ENCODE measurements at places on chromosomes 11 and 22.

GRCh38 chr11:35089666-35090065 is 49.3 kb upstream of the CD44 start:
- DNase-seq, result no peak

DNA sequence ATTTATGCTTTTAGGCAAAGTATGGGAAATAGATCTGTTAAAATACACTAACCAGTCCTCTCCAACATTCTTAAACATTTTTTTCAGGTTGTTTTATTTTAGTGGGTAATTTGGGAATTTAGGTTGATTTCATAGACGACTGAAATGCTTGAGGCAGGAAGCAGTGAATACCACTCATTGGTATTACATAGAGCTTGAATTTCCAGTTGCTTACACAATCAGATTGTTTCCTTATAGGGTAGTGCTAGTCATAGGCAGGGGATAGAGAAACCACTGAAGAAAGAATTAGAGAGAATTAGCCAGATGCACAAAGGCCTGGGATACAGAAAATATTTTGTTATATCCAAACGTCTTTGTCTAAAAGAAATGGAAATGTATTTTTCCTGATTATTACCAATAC is 23.9 kb upstream of the LYVE1 start:
- no peak for DNase-seq

- DNase-seq, result no peak
Observed at GRCh38 chr22:35124691-35125219, 58.8 kb downstream of the ISX start.

DNA sequence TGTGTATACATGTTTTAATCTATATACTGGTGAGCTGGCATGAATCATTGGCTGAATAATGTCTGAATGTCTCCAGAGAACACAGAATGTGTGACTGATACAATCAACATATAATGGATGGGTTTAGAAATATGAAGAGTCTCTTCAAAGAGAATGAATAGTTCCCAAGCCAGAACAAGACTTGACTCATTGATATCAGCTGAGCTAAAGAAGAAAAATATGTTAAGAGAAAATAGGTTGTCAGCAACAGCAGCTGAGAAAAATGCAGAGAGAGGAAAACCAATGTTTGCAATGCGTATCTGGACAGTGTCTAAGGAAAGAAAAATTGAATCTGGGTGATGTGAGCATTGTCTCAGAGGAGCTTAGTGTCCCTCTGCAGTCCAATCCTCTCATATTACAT is 1281.8 kb upstream of the TENM4 start:
- no peak for DNase-seq

GRCh38 chr11:19557720-19558140 is 154.9 kb upstream of the NAV2 start:
- peak; percentile 82 for DNase-seq

DNA sequence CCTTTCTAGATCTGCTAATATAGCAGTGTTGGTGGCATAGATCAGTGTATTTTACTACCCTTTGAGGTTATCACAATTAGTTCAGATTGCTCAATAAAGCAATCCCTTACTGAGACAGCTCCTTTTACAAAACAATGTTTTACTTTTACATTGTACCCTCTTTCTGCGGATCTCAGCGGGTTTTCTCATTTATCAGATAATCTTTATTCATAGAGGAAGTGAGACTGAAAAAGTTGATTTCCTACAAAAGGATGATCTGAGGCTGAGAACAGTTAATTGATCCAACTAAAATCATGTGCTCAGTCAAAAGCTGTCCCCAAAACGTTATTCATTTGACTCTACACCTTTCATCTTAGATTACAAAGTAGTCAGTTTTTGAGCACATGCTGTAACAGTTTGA is 2319.9 kb downstream of the LRRC4C start:
- DNase-seq, result no peak

DNA sequence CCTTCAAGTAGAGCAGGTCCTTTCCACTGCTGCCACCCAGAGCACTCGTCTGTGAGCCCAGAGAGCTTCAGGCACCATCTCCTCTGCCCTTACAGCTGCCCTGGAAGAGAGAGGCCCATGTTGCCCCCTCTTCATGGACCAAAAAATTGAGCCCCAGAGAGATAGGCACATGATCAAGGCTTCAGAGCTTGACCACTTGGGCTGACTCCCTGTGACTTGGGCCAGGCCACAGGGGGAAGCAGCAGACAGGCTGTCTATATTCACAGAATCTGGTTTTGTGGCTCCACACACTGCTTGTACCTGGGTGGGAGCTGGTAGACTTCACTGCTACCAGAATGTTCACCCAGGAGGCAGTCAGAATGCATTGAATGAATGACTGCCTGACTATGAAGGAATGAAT is 58.2 kb downstream of the SMIM38 start:
- DNase-seq, result no peak

DNA sequence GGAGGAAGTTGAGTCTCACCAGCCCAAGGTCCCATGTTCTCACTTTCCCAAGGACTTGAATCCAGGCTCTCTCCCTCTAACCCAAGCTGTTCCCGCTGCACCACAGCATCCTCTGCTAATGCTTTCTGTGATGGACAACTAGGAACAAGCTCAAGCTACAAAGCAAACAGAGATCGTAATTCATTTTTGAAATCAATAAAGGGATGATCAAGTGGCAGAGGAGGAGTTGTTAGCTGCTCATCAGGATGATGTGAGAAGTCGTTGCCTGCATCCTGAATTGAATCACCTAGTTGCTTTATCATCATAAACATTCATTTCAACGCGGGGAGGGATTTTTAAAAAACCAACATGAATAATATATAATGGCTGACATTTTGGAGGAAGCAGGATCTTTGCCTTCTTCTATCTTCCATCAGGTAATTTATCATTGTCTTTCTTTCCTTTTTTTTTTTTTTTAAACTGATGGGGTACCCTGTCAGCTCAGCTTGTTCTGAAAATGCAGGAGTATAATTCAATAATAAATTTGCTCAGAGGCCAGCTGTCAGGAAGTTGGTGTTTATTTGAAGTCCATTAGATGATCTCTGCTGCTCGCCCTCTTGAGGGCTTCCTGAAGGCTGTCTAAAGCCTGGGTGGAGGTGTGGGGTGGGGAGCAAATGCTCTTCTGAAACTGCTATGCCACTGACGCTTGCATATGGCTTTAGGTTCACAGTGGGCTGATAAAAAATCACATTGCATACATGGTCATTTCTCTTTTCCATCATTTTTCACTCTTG is 174.4 kb upstream of the NARS2 start:
- no peak for DNase-seq

GRCh38 chr22:19930551-19931486 is 10.8 kb upstream of the COMT start:
- no peak for DNase-seq

DNA sequence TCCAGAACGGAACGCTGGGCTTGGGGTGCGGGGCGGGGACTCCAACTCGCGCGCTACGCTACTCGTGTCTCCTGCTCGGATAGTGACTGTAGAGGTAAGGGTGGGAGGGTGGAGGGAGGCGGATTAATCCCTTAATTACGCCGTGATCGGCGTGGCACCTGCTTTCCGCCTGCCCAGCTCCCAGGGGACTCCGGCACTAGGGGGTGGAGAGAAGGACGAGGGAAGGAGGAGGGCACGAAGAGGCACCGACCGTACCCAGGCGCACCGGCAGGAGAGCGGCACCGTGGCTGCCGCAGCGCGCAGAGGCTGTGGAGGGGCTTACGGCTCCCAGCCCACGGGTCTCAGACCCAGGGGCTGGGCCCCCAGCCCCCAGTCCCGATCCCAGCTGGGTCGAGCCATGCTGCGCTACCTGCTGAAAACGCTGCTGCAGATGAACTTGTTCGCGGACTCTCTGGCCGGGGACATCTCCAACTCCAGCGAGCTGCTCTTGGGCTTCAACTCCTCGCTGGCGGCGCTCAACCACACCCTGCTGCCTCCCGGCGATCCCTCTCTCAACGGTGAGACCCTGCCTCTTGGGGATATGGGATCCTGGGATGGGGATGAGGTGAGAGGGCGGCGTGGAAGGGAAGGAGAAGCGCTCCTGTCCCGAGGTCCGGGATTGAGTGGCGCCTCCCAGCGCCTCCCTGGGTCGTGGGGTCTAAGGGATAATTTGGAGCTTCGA is at the start of gene ROBO3:
ROBO3 (plus strand) TSS at position 252 of the 721 bp plus-strand sequence; CDS start at position 398, 146 bp downstream.
- no peak for DNase-seq

GRCh38 chr11:113293936-113294335 is 20.4 kb upstream of the TTC12 start:
- no peak for DNase-seq

DNA sequence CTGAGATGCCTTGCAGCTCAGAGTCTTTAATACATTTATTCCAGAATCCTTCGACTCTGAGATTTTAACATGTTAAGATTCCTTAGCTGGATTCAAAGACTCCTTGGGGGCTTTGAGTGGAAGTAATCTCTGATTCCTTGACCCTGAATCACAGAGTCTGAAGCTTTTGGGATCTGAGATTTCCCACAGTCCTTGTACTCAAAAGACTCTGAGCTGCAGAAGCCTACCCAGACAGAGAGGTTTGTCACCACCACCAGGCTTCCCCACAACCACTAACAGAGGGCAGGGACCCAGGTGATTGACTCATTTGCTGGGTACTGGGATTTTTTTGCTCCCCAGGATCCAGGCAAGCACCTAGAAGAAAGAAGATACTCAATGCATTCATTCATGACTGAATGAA is 1.4 kb upstream of the SERPINH1 start:
- DNase-seq, result no peak

DNA sequence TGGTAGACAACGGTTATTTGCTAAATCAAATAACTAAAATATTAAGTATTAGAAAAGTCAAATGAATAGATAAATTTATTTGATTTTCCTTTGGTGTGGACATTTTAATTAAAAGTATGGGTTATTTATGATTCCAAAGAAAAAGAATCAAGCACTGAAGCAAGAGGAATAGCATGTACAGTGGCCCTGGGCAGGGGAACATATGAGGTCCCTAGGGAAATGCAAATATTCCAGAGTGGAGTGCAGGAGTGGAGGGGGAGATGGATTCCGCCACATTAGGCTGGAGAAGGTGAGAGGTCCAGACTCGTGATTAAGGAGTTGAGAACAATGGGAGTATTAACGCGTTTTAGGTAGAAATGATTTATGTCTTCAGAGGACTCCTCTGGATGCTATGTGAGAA is 30.0 kb downstream of the RASSF10 start:
- DNase-seq, result no peak

DNA sequence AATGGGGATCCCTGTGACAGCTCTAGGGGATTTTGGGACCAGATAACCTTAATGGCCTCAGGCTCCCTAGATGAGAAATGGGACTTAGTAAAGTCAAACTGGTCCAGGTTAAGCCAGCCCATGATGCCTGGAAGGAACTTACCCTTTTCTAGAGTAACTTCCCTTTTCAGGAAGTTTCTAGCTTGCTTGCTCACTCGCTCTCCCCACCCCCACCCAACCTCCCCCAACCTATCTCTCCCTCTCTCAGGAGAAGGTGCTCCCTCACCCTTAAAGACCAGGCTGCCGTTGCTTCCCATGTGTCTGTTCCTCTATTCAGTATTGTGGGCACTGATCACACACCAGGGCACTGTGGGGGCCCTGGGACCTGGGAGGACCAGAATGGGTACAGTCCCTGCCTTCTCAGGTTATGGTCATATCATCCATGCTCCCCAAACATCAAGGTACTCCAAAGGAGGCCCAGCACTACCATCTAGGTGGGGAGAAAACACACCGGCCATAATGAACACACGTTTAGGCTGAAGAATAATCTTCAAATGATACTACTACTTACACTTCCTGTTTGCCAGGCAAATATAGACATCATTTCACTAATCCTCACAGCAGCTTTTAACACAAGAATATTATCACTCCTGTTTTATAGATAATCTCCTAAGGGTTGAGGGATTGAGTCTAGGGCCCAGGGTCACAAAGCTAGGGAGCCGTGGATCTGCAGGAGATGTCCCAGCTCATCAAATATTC is 18.2 kb downstream of the KCNQ1OT1 start:
- DNase-seq, result no peak

DNA sequence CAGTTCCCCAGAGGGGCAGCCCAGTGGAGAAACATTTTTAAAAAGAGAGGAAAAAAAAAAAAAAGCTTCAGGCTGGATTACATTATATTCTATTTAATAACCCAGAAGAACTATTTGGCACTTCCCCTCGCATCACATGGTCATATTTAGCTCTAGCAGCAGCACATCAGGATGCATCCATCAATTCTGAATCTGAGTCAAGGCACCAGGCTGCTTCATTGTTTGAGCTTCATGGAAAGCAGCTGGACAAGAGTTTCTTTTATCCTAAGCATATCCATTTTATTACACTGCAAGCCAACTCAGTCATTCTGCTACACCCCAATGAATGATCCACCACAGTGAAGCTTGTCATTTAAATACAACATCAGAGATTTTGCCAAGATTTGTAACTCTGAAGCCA is 10.0 kb downstream of the SPTY2D1 start:
- no peak for DNase-seq

- DNase-seq, result no peak
Observed at GRCh38 chr22:28198692-28199091, 279.6 kb upstream of the PITPNB start.

DNA sequence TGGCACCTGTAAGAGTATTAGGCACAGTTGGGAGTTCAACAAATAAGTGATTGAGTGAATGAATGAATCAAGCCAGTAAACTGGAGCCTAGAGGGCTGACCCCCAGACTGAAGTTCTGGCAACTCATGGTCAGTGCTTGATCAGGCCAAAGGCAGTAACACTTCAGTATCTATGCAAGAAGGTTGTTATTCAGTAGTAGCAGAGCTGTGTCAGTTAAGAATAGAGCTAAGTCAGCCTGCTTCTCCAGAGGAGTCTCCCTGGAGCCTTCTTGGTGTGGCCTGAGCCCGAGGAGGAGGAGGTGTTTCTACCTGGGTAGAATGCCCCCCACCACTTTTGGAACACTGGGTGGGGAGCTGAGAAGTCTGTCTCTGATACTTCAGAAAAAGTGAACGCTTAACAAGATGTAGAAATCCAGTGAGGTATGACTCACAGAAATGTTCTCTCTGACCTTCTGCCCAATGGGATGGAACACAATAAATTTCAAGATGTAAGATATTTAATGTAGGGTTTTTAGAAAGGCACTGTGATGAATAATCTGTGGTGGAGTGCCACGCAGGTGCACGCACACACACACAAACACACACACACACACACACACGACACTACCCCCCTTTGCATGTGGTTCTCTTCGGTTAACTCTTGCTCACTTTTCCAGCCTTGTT is 219.9 kb downstream of the HIPK3 start:
- DNase-seq, result no peak

DNA sequence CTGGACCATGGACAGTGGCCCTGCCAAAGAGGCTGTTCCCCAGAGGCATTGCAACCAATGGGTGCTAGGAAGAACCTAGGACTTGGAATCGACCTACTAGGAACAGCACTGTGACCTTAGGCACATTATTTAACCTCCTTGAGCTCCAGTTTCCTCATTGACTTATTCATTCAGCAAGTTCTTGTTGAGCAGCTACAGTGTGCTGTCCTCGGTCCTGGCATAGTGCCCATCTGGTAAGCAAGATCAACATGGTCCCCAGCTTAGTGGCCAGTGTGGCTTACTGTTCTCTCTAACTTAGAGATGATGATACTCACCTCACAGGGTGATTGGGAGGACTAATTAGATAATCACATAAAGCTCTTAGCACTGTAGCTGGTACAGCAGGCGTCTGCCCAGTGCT is 8.2 kb downstream of the ABCG4 start:
- DNase-seq, result no peak

- DNase-seq, result no peak
Observed at GRCh38 chr22:44628835-44629234, 73.2 kb upstream of the PRR5 start.

Measured in Right ventricle myocardium inferior (tissue), 1 donor.